ENCODE measurements at places on chromosomes 5 and 9.

GRCh38 chr5:10933121-10933520 is 172.1 kb upstream of the DAP start:
- no peak for DNase-seq

DNA sequence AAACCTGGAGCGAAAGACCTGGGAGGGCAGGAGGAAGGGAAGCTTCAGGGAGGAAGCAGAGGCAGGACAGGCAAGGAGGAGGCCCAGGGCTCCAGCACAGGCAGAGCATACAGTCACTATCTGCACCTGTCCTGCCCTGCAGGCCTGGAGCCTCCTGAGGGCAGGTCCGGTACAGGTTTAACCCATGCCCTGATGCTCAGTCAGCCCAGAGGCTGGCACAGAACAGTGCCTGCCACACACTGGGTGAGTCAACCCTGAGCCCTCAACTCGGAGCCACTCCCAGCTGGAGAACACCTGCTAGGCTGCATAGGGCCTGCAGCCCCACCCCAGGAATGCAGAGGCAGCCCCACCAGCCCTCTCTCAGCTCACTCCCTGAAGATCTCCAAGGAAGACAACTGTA is 161.5 kb upstream of the PHYKPL start:
- DNase-seq, result no peak

DNA sequence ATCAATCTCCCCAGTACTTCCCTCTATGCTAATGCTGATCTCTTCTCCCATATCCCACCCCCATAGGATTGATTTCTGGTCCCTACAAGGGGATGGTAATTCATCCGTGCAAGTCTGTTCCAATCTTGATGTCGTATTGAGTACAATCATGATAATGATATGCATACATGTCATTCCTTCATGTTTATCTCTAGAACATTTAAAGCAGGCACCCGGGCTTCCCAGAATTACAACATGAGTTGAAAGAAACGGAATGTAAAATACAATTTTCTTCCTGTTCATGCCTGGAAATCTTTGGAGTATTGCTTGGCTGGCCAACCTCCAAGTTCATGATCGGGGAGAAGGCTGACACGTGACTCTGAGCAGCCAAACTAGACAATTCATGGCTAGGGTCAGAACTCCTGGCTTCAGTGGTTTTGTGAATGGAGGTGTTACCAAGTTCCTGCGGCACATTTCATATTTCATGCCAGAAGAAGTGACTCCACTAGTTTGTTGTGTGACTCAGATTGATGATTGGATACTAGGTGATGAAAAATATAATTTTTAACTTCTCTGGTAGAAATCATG is 66.6 kb downstream of the C9orf152 start:
- no peak for DNase-seq

DNA sequence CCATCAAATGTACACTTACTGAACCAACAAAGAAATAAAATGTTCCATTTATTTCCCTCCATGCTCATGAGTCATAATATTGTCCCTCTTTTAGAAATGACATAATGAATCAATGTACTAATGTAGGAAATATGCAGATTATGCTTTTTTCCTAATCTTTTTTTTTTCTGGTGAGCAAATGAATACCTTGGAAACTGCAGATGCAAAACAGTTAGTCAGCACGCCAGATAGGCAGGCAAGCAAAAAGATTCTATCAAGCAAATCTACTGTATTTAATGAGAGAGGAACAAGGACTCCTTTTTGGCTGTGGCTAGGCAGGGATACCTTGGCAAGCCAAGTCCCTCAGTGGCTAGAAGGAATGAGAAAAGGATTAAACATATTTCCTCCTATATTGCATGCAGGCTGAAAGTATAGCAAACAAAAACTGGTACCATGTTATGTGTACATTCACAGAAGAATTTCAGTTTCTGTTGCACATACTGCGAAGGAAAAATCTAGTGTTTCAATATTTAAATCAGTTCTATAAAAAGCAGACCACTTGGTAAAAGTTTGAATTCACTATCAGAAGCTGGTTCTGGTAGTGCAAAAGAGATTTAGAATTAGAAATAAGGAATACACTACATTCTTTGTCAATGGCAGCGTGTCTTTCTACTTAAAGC is 605.4 kb downstream of the TLE1 start:
- no peak for DNase-seq

GRCh38 chr5:79793304-79793703 is 103.7 kb downstream of the CMYA5 start:
- DNase-seq, result no peak

DNA sequence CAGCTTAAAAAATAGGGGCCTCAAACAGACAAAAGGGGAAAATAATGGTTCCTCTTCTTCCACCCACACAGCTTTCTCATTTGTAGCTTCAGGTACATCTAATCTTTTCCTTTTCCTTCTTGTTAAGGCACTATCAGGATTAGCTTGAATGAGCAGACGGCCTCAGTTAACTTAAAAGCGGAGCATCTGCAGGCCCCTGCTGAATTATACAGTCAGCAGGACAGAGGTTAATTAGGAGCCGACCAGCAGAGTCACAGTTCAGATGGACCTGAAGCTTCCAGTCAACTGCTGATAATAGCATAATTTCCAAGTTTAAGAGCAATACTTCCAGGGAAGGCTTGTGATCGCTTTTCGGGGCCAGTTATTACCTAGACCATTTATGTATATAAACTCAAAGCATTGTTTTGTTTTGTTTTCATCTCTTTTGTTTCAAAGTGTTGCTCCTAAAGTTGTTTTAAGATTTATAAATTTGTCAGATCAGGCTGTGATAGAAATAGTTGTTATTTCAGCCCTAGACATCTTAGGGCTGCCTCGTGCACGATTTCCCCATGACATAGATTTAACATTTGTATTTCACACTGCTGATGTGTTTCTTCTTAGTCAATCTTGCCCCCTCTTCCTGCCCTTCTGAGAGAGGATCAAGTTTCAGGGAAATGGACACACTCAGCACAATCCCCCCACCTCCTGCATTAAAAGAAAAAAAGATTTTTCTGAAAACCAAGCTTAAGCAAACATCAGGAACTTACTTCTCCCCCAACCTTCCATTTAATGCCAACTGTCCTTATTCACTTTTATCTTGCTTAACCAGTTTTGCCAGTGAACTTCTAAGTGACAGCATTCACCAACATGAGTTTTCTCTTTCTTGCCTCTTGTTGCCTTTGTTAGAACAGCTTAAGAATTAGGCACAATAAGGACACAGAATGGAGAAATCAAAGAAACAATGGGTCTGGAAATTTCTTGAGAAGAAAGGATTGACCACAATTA is 449.8 kb downstream of the ARHGEF28 start:
- no peak for DNase-seq

DNA sequence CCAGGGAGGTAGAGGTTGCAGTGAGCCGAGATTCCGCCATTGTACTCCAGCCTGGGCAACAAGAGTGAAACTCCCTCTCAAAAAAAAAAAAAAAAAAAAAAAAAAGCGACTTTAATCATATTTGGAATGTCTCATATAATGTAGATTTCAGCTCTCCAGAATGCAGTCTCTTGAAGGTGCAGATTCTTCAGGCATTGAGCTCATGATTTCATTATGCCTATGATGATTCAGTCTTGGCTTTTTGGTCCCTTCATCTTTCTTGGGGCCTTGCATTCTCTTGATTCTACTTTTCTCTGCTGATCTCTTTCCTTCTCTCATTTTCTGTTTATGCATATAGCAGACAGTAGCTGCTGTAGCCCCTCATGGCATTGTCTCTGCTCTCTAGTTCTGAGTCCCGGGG is 22.9 kb downstream of the KDM4C start:
- no peak for DNase-seq
